ENCODE measurements at places on chromosomes 6 and 20.

GRCh38 chr6:136319732-136320131 is 30.1 kb upstream of the BCLAF1 start:
- no peaks in the 10 kb centered on the region for H3K36me3 ChIP-seq
- H3K27me3 ChIP-seq: no peaks in the 10 kb centered on the region
- no peak overlapping the region for H3K4me3 ChIP-seq
- H3K27ac ChIP-seq: no peak overlapping the region
- H3K4me1 ChIP-seq: peaks cover 4% of the 10 kb centered on the region

GRCh38 chr20:10925767-10926166 is 252.0 kb upstream of the JAG1 start:
- no peak overlapping the region for H3K4me3 ChIP-seq
- no peak overlapping the region for H3K27ac ChIP-seq
- peaks cover 17% of the 10 kb centered on the region for H3K4me1 ChIP-seq
- DNase-seq: no peak
- no peaks in the 10 kb centered on the region for H3K27me3 ChIP-seq
- no peaks in the 10 kb centered on the region for H3K36me3 ChIP-seq

GRCh38 chr6:23783901-23784300 is 342.1 kb upstream of the NRSN1 start:
- no peak for DNase-seq
- no peaks in the 10 kb centered on the region for H3K36me3 ChIP-seq
- no peaks in the 10 kb centered on the region for H3K4me1 ChIP-seq
- no peak overlapping the region for H3K27ac ChIP-seq
- no peaks in the 10 kb centered on the region for H3K27me3 ChIP-seq
- no peak overlapping the region for H3K4me3 ChIP-seq

- no peaks in the 10 kb centered on the region for H3K36me3 ChIP-seq
- peaks cover 18% of the 10 kb centered on the region for H3K4me1 ChIP-seq
- H3K27me3 ChIP-seq: no peaks in the 10 kb centered on the region
- peak overlapping the region; percentile 20 for H3K4me3 ChIP-seq
- H3K27ac ChIP-seq: no peak overlapping the region
Measured at GRCh38 chr6:166008441-166009369, 158.9 kb downstream of the TBXT start.

- no peak for DNase-seq
- H3K36me3 ChIP-seq: no peaks in the 10 kb centered on the region
- no peak overlapping the region for H3K27ac ChIP-seq
- H3K4me3 ChIP-seq: no peak overlapping the region
Measured at GRCh38 chr6:75106426-75106825, 99.4 kb downstream of the COL12A1 start.

DNA sequence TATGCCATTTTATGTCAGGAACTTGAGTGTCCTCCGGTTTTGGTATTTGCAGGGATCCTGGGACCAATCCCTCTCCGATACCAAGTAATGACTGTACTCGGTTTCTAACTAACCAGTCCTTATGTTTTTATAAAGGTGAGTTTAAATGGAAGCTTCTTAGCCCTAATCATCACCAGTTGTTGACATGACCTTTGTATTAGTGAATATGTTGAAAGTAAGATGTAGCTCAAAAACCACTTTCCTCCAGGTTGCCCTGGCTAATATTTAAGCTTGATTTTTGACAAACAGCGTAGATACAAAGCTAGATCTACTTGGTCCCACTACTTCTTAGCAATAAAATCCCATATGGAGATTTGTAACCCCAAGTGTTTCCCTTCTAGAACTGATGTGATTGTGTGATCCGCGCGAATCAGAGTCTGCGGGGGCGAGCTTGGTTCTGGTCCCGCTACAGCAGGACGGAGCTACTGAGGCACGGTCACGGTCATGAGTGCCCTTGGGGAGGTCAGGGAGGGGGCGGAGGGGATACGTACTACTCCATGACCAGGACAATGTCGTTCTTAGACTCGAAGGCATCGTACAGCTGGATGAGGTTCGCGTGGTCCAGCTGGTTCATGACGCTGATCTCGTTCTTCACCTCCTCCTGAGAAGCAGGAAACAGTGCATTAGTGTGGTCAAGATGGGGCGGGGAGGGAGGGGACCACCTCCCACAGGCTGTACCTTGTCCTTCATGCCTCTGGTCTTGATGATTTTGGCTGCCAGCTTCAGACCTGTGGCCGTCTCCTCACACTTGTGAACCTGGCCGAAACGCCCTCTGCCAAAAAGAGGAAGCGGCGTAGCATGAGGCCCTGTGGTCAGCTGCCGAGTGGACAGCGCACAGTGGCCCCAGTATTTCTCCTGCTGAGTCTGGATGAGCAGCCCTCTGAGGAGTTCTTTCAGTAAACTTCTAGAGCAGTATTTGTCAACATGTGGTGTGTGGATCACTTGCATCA is 65.7 kb downstream of the MYLK4 start:
- no peaks in the 10 kb centered on the region for H3K27me3 ChIP-seq
- no peak overlapping the region for H3K27ac ChIP-seq
- H3K36me3 ChIP-seq: no peaks in the 10 kb centered on the region
- no peak overlapping the region for H3K4me3 ChIP-seq

DNA sequence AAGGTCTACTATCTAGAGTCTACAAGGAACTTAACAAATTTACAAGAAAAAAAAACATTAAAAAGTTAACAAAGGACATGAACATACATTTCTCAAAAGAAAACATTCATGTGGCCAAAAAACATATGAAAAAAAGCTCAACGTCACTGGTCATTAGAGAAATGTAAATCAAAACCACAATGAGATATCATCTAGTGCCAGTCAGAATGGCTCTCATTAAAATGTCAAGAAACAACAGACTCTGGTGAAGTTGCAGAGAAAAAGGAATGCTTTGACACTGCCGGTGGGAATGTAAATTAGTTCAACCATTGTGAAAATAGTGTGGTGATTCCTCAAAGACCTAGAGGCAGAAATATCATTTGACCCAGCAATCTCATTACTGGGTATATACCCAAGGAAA is 48.3 kb downstream of the OGFRL1 start:
- H3K4me3 ChIP-seq: no peak overlapping the region
- H3K4me1 ChIP-seq: no peaks in the 10 kb centered on the region
- no peaks in the 10 kb centered on the region for H3K27me3 ChIP-seq
- DNase-seq: no peak
- H3K27ac ChIP-seq: no peak overlapping the region

DNA sequence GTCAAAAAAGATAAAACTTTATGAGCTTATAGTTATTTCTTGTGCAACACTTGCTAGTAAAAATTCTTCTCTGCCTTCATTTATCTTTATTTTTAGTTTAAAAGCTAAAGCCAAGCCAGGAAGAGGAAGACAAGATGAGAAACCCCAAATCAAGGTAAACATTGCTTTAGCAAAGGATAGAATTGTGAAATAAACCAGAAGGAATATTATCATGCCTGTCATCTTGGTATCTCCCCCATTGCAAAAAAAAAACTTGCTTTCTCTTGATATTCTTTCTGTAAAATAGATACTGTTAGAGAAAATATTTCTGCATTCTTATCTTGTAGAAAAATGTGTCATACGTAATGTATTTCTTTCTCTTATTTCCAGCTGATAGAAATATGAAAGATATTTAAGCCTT is 432.8 kb downstream of the GJA1 start:
- H3K4me3 ChIP-seq: no peak overlapping the region
- no peaks in the 10 kb centered on the region for H3K36me3 ChIP-seq

DNA sequence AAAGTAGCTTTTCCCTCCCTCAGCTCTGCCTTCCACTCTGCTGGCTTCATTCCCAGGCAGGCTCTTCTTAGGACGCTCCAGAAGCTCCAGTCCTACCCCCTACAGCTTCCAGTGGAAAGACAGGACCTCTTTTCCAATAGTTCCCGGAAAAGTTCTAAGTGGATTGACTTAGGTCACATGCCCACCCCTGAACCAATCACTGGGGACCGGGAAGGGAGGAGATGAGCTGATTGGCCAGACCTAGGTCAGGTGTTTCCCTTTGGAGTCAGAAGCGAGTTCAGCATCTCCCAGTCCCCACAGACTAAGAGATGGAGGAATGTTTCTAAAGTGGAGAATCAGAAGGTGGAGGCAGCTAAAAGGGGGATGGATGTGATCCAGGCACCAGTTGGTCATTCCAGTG is 62.9 kb upstream of the KCNG1 start:
- DNase-seq: peak; percentile 67
- H3K27ac ChIP-seq: no peak overlapping the region
- no peaks in the 10 kb centered on the region for H3K36me3 ChIP-seq
- H3K4me3 ChIP-seq: no peak overlapping the region
- H3K4me1 ChIP-seq: no peaks in the 10 kb centered on the region
- H3K27me3 ChIP-seq: no peaks in the 10 kb centered on the region

- no peaks in the 10 kb centered on the region for H3K4me1 ChIP-seq
- H3K36me3 ChIP-seq: no peaks in the 10 kb centered on the region
- no peak for DNase-seq
- H3K27ac ChIP-seq: no peak overlapping the region
- H3K4me3 ChIP-seq: no peak overlapping the region
Measured at GRCh38 chr6:160065200-160065599, 56.4 kb upstream of the SLC22A1 start.

GRCh38 chr6:9138936-9139335 is 703.6 kb upstream of the SLC35B3 start:
- H3K27ac ChIP-seq: no peak overlapping the region
- DNase-seq: no peak
- H3K27me3 ChIP-seq: no peaks in the 10 kb centered on the region
- H3K36me3 ChIP-seq: no peaks in the 10 kb centered on the region
- H3K4me3 ChIP-seq: no peak overlapping the region

DNA sequence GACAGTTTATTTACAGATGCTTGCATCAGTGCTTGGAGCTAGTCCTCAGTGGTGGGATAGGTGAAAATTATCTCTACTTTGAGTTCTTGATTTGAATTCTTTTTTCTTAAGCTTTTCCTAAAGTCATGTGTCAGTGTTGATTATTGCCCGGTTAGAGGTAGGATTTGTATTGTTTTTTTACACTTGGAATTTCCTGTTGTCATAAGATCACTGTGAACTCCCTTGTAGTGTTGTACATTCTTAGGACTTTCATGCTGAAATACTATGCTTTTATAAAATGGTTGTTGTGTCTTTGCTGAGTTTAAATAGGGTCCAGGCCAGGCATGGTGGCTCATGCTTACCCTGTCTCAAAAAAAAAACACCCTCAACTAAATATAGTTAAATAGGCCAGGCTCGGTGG is 20.3 kb downstream of the ASXL1 start:
- no peaks in the 10 kb centered on the region for H3K27me3 ChIP-seq
- H3K4me3 ChIP-seq: no peak overlapping the region
- no peaks in the 10 kb centered on the region for H3K36me3 ChIP-seq

- no peak within 1 kb of the TSS for H3K27ac ChIP-seq
- H3K36me3 ChIP-seq: no peaks in the 10 kb centered on the region
- H3K4me1 ChIP-seq: no peaks in the 10 kb centered on the region
- no peaks in the 10 kb centered on the region for H3K27me3 ChIP-seq
- DNase-seq: no peak
- H3K4me3 ChIP-seq: no peak within 1 kb of the TSS
Measured at GRCh38 chr6:32763421-32763820, at the start of gene HLA-DQB2. HLA-DQB2 (minus strand) TSS chr6:32763532; CDS start chr6:32763470, 62 bp downstream.

- no peak for DNase-seq
- H3K27me3 ChIP-seq: no peaks in the 10 kb centered on the region
- no peak overlapping the region for H3K27ac ChIP-seq
- no peaks in the 10 kb centered on the region for H3K4me1 ChIP-seq
Measured at GRCh38 chr6:73107016-73107415, 118.3 kb downstream of the KHDC1L start.

- H3K4me3 ChIP-seq: no peak overlapping the region
- no peak for DNase-seq
- no peaks in the 10 kb centered on the region for H3K36me3 ChIP-seq
Measured at GRCh38 chr20:8952721-8953120, 116.2 kb upstream of the PLCB4 start.

- H3K27ac ChIP-seq: no peak overlapping the region
- H3K36me3 ChIP-seq: no peaks in the 10 kb centered on the region
- no peak for DNase-seq
- H3K4me1 ChIP-seq: no peaks in the 10 kb centered on the region
- no peaks in the 10 kb centered on the region for H3K27me3 ChIP-seq
Measured at GRCh38 chr20:39825950-39826349, 863.1 kb downstream of the MAFB start.

GRCh38 chr6:94859924-94860323 is 717.4 kb upstream of the MANEA start:
- DNase-seq: no peak
- H3K4me1 ChIP-seq: no peaks in the 10 kb centered on the region
- no peak overlapping the region for H3K4me3 ChIP-seq
- no peaks in the 10 kb centered on the region for H3K27me3 ChIP-seq
- H3K27ac ChIP-seq: no peak overlapping the region

DNA sequence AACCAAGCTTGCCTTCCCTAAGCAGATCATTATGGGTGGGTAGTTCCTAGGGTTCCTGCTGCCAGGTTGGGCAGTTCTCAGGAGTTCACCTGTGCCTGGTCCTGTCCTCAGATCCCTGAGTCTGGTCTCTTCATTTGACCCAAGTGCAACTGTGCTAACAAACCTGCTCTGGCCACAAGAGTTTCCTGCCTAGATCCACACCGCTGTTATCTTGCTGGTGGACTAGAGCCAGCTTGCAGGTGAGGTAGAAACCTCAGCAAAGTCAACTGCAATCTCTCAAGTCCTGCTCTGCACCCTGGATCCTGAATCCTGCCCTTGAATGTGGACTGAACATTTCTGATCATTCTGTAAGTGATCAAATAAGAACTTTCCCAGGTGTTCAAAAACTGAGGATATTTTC is 191.8 kb upstream of the LRFN2 start:
- no peak overlapping the region for H3K27ac ChIP-seq
- H3K4me1 ChIP-seq: no peaks in the 10 kb centered on the region
- no peak for DNase-seq
- no peaks in the 10 kb centered on the region for H3K36me3 ChIP-seq
- no peak overlapping the region for H3K4me3 ChIP-seq
- H3K27me3 ChIP-seq: no peaks in the 10 kb centered on the region

GRCh38 chr6:82645536-82646230 is 282.1 kb downstream of the TPBG start:
- no peaks in the 10 kb centered on the region for H3K36me3 ChIP-seq
- H3K4me3 ChIP-seq: no peak overlapping the region
- no peaks in the 10 kb centered on the region for H3K4me1 ChIP-seq
- DNase-seq: no peak
- H3K27me3 ChIP-seq: no peaks in the 10 kb centered on the region

DNA sequence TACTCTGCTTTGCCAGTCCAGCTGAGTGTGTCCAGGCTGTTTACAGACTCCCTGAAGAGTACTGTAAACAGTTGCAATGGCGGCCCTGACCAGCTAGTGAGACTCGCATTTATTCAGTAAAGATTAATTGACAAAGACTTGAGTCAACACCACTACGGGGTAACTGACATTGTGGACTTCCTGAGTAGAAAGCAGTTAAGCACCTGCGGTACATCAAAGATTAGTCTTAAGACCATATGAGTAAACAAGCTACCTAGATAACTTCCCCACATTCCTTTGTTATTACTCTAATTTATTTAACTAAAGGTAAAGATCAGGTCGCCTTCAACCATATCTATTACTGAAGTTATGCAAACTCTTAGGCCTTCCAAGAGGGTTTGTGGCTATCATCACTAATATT is 12.6 kb downstream of the VPS52 start:
- no peak overlapping the region for H3K27ac ChIP-seq
- H3K4me3 ChIP-seq: no peak overlapping the region
- DNase-seq: no peak
- H3K27me3 ChIP-seq: no peaks in the 10 kb centered on the region
- H3K36me3 ChIP-seq: no peaks in the 10 kb centered on the region
- no peaks in the 10 kb centered on the region for H3K4me1 ChIP-seq
